ENCODE measurements at places on chromosomes 11 and 22. TPM values are rescaled to one million over a fixed set of nuclear protein-coding genes. Genes with fewer than 3 reads are reported as not detected.

DNA sequence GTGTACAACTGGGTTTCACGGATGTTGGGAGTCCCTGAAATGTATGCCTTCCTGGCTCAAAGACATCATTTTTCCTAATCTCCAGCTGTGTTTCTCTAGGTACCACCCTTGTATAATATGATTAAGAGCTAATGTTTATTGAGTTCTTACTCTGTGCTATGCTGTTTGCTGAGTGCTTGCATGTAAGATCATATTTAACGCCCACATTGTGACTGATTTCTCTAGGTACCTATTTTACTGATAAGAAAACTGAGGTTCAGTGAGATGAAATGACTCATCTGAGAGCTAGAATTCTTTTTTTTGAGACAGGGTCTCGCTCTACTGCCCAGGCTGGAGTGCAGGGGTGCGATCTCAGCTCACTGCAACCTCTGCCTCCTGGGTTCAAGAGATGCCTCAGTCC, 42.6 kb downstream of the FAM227A start:
- DNase-seq, result no peak

GRCh38 chr11:87493516-87493915, 455.8 kb downstream of the TMEM135 start:
- no peak for DNase-seq

- DNase-seq, result peak; percentile 23
Measured at GRCh38 chr11:93099806-93100205, 98.0 kb downstream of the SLC36A4 start.

DNA sequence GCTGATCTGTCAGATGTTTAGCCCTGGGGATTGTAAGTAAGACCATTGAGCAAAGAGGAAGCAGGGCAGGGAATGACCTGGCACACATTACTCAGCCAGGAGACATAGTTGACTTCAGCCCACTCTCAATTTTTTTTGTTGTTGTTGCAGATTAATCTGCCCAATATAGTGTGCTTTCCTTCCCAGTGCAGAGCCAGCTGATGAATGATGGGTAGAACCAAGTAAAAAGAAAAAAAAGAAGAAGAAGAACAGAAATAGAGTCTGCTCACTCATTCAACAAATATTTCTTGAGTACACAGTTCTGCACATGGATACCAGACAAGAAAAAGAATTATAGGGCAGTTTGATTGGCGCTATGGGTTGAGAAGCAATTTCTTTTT, 292.7 kb downstream of the ETS1 start:
- no peak for DNase-seq

DNA sequence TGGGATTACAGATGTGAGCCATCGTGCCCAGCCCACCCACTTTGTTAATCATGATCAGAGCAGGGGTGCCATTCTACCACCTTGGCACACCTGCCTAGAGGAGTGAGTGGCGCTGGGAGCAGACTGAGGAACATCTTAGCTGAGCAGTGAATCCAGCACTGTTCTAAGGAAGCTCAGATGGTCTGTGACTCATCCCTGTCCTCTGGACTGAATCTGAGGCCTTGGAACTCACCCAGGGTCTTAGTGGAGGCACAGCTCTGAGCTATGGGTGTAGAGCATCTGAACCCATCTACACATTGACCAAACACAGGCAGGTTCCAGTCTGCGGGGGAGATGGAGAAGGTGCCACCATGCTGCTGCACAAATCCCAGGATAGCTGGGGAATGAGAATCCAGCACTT, 14.9 kb downstream of the PGAP2 start:
- peak; percentile 66 for DNase-seq

- DNase-seq, result peak; percentile 69
Measured at GRCh38 chr11:107041088-107041444, 22.8 kb upstream of the GUCY1A2 start.

- no peak for DNase-seq
Measured at GRCh38 chr22:49204599-49205482, 622.8 kb downstream of the BRD1 start.

- no peak for DNase-seq
Measured at GRCh38 chr22:38793317-38793716, 626 bp downstream of the DNAL4 start.

GRCh38 chr11:20676658-20677057, 7.3 kb downstream of the NELL1 start:
- no peak for DNase-seq

GRCh38 chr11:134384406-134384805, 27.6 kb downstream of the B3GAT1 start:
- no peak for DNase-seq

DNA sequence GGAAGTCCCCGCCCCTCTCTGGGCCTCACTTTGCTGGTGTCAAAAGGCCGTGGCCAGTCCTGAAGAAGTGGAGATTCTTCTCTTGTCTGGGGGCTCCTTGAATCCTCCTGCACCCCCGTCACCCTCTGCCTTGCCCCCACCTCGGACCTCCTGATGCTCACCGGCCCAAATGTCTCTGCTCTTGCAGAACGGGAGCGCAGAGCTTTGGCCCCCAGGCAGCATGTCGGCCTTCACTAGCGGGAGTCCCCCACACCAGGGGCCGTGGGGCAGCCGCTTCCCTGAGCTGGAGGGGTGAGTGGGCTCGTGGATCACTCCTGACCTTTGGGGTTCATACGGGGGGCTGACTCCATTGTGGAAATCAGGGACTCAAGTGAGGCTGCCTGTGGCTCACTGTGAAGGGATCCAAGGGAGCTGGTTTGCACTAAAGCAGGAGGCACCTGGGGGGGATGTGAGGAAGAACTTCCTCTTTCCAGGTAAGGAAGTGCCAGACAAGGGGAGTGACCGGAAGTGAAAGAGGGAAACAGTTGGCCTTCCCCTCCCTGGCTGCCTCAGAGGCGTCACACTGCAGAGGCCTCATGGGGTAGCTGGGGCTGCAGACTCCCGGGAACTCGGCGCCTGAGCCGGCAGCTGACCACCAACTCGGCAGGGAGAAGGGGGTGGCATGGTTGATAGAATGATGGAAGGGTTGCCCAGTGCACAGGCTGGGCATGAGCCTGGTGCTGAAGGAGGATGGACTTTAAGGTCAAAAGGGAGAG, 23.1 kb downstream of the CSF2RB start:
- DNase-seq, result no peak

DNA sequence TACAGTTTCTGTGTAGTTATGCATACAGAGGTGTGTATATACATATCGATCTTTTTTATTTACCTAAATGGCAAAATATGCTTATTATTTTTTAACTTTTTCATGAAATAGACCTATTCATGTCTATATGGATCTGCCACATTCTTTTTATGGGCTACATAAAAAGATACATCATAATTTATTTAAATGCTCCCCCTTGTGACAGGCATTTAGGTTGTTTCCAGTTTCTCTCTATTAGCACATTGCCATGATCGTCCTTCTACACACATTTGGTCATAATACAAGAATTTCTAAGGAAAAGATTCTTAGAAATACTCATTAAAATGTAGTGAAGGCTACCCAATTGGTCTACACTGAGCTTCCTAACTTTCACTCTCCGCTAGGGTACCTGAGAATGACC, 1067.4 kb downstream of the OPCML start:
- no peak for DNase-seq

DNA sequence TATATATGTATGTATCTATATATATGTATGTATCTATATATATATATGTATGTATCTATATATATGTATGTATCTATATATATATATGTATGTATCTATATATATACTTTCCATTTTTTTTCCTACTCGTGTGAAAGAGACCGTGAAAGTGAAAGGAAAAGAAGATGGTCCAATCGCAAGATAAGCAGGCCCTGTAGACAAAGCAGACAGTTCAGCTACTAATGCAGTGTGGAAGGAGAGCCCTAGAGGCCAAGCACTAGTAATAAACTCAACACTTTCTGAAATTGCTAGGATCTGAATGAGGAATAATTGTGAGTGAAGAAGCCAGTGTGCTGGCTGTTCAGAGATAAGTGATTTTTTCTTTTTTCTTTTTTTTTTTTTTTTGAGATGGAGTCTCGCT, 47.2 kb downstream of the MCHR1 start:
- DNase-seq, result no peak

DNA sequence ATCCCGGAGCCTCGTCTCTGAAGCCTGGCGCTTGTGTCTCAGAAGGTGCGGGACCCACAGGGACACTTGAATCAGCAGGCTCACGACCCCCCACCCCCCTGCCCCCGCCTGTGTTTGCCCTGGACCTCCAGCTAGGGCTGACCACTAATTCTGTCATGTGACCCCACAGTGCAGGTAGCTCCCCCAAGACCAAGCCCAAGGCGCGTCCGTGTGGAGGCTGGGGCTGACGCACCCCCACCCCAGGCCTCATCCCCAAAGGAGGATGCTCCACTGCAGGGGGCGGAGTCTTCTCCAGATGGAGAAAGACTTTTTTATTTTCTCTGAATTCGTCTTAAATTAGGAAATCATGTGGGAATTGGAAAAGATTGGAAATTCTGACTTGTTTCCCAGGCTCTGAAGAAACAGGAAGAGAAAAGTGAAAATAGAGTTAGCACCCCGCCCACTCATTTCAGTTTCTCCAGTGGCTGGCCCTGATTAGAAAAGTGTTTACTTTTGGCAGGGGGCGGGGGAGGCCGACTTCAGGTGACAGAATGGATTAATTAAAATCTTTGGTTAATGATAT, 1.0 kb upstream of the RELA start:
- peak; percentile 44 for DNase-seq

DNA sequence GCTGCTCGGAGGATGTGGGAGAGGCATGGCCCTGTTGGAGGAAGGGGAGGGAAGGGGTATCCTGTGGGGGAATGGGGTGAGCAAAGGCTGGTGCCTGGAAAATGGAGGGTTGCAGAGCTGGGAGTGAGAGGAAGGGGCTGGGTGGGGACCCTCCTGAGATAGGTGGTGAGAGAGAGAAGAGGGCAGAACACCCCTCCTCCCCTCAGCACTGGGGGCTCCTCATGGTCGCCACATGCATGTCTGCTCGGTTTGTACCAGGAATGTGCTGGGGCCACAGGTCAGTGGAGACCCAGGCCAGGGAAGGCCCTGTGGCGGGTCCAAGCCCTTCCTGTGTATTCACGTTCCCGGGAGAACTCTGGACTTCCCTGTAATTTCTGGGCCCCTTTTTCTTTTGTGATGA, 27.8 kb upstream of the ACR start:
- no peak for DNase-seq

DNA sequence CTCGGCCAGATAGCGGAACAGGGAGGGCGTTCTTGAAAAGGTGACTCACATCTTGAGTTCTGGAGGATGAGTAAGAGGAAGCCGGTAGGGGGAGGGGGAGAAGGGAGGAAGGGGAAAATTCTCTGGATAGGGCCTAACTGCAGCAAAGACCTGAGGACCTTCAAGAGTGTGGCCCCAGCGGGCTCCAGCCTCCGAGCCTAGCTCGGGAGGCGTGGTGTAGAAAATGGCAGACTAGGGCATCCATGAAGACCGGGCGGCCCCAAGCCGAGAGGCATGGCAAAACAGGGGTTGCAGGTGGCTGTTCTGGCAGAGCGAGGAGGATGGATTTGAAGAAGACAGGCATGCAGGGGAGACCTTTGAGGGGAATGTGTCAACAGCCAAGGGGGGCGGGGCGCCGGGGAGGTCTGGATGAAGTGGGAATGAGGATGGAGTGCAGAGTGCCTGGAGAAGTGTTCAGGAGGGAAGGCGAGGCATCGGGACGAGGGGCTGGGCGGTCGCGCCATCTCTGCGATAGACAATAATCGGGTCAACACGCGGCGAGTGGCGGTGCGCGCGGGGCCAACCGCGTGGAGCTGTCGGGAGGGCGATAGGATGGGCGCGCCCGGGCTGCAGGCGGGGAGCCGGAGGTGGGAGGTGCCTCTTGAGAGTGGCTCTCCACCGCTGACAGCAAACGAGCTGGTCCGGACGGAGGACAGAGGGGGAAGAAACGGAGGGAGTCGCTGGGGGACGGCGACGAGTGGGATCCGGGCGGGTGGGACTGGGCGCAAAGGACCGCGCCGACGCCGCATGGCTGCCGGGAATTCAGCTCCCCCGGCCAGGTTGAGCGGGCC, 40.0 kb upstream of the CREB3L1 start:
- DNase-seq, result peak; percentile 91

DNA sequence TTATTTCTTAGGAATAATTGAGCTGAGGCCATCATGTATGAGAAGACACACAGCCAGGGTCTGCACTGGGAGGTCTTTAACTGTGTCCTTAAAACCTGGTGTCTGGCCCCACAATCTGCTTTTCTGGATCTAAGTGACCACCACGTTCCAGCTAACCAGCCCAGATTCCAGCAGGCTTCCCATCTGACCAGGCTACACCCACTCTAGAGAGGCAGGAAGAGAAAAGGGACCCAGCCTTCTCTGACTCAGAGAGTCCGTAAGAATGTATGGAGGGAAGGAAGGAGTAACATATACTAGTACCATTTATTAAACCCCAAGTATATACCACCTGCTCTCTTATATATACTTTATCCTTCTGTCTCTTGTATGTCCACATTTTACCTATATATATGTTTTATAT, 80.1 kb downstream of the LDLRAD3 start:
- peak; percentile 38 for DNase-seq

DNA sequence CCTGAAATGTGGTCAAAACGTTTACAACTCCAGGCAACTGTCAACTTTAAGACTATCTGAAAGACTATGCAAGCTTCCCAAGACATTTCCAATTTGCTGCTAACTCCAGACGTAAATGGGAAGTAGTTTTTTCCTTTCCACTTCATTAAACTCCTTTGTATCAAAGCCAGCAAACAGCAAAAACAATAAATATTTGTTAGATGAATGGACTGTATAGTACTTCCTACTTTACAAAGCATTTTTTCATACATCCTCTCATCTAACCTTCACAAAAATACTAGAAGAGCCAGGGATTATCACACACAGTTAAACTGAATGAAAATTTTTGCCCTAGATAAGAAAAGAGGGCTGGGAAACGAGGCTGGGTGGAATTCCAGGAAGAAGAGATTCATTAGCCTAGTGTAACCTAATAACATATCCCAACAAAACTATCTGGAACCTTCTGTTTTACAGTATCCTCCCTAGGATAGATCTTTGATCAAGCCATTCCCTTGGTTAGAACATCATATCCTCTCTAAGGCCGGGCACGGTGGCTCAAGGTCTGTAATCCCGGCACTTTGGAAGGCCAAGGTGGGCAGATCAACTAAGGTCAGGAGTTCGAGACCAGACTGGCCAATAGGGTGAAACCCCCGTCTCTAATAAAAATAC, 10.4 kb downstream of the NUP98 start:
- no peak for DNase-seq

DNA sequence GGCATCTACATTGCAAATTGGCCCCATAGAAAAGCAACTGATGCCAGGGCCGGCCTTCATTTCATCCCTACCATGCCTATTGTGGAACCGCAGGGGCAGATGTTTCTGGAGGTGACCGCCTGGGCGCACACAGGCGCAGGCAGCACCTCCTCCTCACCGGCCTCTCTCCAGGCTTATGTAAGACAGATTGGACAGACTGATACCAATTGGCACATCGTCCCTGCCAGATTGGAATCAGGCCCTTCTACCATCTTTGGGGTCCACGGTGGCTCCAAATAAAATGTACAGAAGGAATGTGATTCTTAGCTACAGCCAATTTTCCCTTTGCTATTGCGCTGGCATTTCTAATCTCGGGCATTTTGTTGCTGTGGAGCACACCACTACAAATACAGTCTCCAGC, 732.6 kb downstream of the NTM start:
- DNase-seq, result no peak

Gene HBB
- not detected for total RNA-seq

Gene DCDC1
- 0.40 TPM for total RNA-seq

Gene MMP8
- not detected for total RNA-seq

Gene NCF4
- not detected for total RNA-seq
